ENCODE measurements at places on chromosomes 7 and 10.

GRCh38 chr7:49703881-49704280 lies 69.6 kb upstream of the VWC2 start:
- H3K27me3 ChIP-seq: no peaks in the 10 kb centered on the region
- H3K4me1 ChIP-seq: no peaks in the 10 kb centered on the region
- no peaks in the 10 kb centered on the region for H3K36me3 ChIP-seq
- no peak overlapping the region for H3K4me3 ChIP-seq

DNA sequence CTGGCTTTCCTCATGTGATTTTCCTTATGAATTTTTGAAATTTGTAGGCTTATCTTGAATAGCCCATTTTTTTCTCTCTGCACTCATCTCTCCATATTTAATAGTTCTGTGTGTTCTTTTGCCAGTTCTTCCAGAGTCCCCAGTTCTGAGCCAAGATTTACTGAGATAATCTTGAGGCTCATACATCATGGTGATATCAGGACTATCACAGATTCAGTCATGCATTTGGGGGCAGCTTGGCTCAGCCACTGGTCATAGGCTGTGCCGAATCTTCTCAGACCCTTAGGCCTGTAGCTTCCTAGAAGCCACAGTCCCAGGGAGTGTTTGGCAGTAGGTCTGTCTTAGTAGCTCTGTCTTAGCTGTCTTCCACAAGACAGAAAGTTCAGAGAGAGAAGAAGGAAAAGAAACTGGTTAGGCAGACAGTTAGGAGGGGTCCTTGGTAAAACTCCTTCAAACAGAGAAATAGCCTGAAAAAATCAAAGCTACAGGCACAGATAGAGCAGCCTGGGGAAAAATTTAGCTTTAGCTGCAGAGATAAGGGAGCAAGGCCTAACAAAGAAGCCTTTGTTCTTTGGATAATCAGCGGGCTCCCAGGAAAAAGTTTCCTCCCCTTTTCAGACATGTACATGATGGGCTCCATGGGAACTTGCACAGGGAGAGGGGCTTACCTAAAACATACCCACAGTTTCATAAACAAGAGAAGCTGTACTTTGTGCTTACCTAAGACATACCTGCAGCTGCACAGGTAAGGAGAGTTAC lies 29.1 kb downstream of the FAS start:
- no peaks in the 10 kb centered on the region for H3K27me3 ChIP-seq
- no peak for DNase-seq
- H3K4me1 ChIP-seq: no peaks in the 10 kb centered on the region
- no peak overlapping the region for H3K4me3 ChIP-seq
- H3K36me3 ChIP-seq: no peaks in the 10 kb centered on the region
- H3K27ac ChIP-seq: no peak overlapping the region

DNA sequence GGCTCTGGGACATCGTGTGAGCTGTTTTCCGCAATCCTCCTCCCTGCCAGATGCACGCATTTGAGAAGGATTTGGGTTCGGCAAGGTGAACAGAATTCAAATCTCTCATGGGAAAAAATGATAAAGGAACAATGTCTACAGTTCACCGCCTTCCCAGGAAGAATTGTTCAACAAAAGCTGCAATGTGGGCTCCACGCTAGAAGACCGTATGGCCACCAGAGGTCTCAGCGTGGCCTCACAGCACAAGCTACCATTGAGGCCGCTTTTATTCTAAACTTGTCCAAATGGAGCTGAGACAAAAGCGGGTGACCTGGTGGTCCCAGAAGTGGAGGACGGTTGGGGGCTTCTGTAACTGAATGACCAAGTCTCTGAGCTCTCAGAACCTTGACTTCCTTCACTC lies 733.1 kb downstream of the PARD3 start:
- no peaks in the 10 kb centered on the region for H3K36me3 ChIP-seq
- no peak overlapping the region for H3K27ac ChIP-seq
- no peaks in the 10 kb centered on the region for H3K4me1 ChIP-seq
- no peak overlapping the region for H3K4me3 ChIP-seq
- no peak for DNase-seq

- H3K27me3 ChIP-seq: no peaks in the 10 kb centered on the region
- no peak overlapping the region for H3K4me3 ChIP-seq
- H3K4me1 ChIP-seq: peaks cover 38% of the 10 kb centered on the region
Observed at GRCh38 chr7:24722386-24723177, 34.7 kb downstream of the GSDME start.

DNA sequence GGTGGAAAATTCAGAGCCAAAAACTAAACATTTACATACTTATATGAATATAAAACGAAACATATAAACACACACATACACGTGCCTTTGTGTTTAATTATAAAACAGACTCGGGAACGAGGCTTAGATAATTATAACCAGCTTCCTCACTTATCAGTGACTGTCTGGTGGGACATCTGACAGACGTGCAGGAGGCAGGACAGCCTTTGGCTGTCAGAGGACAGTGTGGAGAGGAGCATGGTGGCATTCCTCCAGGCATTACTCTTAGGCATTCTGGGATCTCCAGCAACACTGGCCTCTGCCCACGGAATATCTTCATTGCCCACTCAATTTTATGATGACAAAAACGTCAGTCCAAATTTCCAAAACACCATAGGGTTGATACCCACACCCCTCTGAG lies 262.2 kb upstream of the NFE2L3 start:
- peaks cover 37% of the 10 kb centered on the region for H3K4me1 ChIP-seq
- no peaks in the 10 kb centered on the region for H3K36me3 ChIP-seq
- H3K27me3 ChIP-seq: no peaks in the 10 kb centered on the region
- DNase-seq: no peak
- no peak overlapping the region for H3K27ac ChIP-seq

DNA sequence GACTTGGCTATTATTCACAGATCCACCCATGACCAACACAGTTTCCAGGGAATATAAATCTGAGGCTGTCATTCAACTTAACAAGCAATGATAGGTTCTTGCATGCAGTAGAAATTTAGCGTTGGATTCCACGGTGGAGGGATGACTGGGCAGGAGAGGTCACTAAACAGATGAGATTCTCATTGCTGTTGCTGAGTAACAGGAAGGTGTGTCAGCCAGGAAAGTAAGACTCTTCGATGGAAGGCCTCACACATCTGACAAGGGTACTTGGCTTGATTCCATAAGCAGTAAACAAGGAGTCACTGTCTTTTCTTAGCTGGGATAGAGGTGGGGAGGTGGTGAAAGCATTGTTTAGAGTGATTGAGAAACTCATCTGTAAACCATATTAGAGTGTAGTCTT lies 1152.0 kb downstream of the SORCS3 start:
- no peak overlapping the region for H3K27ac ChIP-seq
- DNase-seq: no peak
- no peaks in the 10 kb centered on the region for H3K27me3 ChIP-seq
- H3K4me1 ChIP-seq: no peaks in the 10 kb centered on the region

DNA sequence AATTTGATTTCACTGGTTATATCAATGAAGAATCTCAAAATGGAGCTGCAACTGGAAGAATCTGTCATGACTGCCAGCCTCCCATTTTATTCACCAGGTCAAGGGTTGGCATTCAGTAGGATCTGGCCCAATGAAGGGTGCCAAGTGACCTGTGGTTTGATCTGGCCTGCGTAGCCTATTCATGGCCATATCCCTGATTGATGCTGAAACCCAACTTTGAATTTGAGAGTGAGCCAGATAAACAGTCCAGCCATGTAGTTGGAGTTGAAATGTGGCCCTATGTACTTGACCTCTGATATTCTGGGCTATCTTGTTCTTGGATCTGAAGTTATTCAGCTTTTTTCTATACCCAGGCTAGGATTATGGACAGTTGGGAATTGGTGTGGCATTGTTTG lies 1.5 kb downstream of the MKLN1 start:
- no peak for DNase-seq
- no peak overlapping the region for H3K27ac ChIP-seq

GRCh38 chr10:6212806-6213205 lies 10.1 kb downstream of the PFKFB3 start:
- H3K36me3 ChIP-seq: no peaks in the 10 kb centered on the region
- no peak for DNase-seq
- H3K4me1 ChIP-seq: no peaks in the 10 kb centered on the region

GRCh38 chr10:8696746-8697145 lies 642.3 kb downstream of the GATA3 start:
- H3K36me3 ChIP-seq: no peaks in the 10 kb centered on the region
- no peak overlapping the region for H3K4me3 ChIP-seq
- DNase-seq: no peak
- H3K4me1 ChIP-seq: no peaks in the 10 kb centered on the region
- no peak overlapping the region for H3K27ac ChIP-seq

DNA sequence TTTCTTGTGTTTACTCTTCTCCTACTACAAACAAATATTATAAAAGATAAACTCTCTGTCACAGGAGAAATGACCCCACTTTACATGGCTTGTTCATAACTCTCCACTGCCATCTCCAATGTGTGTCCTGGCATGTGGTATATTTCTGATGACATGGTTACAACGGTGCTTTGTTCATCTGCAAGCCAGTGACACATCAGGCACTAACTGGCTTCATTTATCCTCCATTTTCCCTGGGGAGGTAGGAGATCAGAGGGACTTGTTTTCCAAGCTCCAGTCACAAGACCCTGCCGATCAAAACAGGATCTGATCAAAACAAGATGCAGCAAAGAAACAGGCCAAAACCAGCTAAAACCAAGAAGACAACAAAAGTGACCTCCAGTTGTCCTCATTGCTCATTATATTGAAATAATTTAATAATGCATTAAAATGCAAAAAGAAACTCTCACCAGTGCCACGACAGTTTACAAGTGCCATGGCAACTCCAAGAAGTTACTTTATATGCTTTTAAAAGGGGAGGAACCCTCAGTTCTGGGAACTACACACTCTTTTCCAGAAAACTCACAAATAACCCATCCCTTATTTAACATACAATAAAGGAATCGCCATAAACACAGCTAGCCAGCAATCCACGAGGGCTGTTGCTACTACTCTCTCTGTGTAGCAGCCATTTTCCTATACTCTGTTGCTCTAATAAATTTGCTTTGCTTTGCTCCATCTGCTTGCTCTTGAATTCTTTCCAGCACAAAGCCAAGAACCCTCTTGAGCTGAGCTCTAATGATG lies 224.2 kb downstream of the XPNPEP1 start:
- DNase-seq: no peak
- no peak overlapping the region for H3K27ac ChIP-seq
- no peaks in the 10 kb centered on the region for H3K36me3 ChIP-seq
- no peaks in the 10 kb centered on the region for H3K4me1 ChIP-seq
- H3K4me3 ChIP-seq: no peak overlapping the region
- no peaks in the 10 kb centered on the region for H3K27me3 ChIP-seq

DNA sequence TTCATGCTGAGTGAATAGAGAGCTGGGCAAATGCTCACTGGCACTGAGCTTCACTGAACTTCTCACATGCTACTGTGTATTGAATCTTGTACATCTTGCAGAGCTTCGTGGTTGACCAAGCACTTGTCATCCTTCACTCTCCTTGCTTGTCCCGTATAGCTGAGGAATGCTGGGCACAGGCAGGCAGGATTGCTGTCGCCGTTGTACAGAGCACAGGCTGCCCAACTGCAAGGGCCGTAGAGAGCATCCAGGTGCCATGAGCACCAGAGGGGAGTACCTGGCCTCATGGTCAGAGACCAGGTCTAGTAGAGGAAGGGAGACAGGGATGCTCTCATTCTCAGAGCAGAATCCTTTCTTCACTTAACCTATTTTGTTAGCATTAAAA lies 99.8 kb upstream of the RET start:
- no peak for DNase-seq
- H3K4me1 ChIP-seq: no peaks in the 10 kb centered on the region
- H3K36me3 ChIP-seq: no peaks in the 10 kb centered on the region
- H3K27ac ChIP-seq: no peak overlapping the region
- no peaks in the 10 kb centered on the region for H3K27me3 ChIP-seq

DNA sequence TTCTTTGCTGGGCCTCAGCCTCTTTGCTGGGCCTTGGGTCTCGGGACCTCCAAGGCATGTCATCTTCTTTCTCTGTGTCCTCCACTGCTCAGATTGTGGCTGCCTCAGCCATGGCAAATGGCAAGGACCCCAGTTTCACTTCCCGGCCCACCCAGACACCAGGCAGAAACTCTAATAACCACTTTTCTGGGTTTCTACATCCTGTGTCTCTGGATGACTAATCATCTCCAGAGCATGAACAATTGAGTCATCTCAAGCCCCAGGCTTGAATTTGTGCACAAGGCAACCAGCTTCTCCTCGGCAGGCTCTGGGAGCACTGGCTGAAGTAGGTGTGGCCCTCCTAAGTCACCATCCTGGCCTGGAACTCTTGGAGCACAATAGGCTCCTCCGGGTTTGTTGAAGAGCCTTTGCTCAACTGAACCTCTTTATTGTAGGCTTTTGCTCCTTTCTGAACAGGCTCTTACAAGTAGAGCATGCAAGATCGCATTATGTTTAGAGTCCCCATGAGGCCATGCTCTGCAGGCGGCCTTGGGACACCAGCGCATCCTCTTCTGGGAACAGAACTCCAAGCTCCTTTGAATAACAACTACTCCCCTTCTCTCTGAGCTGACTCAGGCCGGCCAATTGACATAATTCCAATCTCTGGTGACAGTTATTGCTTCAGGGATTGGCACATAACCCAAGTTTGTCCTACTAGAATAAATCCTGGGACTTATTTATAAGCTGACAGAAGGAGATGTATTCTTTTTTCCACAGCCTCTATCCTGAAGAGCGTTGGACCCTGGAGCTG lies 218.1 kb downstream of the WDR11 start:
- H3K36me3 ChIP-seq: no peaks in the 10 kb centered on the region
- no peak for DNase-seq
- no peak overlapping the region for H3K4me3 ChIP-seq
- no peaks in the 10 kb centered on the region for H3K27me3 ChIP-seq
- no peak overlapping the region for H3K27ac ChIP-seq

DNA sequence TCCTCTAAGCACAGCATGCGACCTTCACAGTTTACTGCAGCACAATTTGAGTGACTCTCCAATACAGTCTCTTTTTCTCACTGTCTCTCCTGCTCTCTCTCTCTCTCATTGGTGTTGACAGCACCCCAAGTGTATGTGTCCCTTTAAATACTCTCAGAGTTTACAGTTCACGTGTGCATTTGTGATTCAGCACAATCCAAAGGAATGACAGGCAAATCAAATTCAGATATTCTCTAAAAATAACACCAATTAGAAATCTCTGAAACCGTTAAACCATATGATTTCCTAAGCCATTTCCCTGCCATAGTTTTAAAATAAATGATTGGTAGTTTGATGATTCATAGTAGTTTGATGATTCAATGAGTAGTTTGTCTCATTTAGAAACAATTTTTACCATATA lies 104.0 kb upstream of the GAD2 start:
- no peak overlapping the region for H3K4me3 ChIP-seq
- H3K27ac ChIP-seq: no peak overlapping the region
- no peaks in the 10 kb centered on the region for H3K36me3 ChIP-seq

GRCh38 chr10:47348138-47348651 lies at the start of gene RBP3:
RBP3 (plus strand) TSS chr10:47348363; CDS start chr10:47348485, 122 bp downstream.
- H3K4me3 ChIP-seq: no peak within 1 kb of the TSS
- DNase-seq: no peak
- H3K27ac ChIP-seq: no peak within 1 kb of the TSS
- no peaks in the 10 kb centered on the region for H3K4me1 ChIP-seq
- peaks cover 57% of the 10 kb centered on the region for H3K27me3 ChIP-seq
